Fibroblast of gingiva (primary cell): ENCODE measurements at places on chromosomes 5 and 9.

DNA sequence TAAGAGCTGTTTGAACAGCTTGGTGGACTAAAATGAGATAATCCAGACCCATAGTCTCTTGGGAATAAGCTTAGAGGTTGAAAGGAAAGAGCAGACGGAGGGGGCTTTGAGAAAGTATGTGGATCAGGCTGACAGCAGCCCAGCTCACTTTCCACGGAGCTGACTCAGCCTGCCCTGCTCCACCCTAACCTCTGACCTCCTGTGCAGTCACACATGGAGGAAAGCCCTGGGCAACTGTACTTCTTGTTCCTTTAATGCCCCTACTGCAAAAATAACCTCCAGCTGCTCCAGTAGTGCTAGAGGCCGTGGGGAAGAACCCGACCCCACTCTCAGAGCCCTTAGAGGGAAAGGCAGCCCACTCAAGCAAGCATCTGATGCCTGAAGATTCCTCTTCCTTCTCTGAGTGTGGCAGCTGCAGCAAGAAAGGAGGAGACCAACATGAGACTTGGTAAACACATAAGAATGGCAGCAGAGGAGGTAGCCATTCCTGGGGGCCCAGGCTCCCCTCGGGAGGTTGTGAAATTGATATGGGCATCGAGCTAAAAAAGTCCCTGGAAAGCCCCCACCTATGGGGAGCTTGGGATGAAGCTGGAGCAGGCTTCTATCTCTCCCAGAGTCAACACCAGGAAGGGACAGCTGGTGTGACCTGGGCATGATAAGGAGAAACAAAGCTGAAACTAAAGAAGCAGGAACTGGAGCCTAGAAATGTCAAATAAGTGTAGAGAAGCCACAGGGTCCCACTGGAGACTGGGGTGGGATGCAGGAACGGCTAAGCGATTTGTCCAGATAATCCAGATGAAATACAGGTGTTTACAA is 204.3 kb downstream of the PIK3R1 start:
- DNase-seq: peak; percentile 58

DNA sequence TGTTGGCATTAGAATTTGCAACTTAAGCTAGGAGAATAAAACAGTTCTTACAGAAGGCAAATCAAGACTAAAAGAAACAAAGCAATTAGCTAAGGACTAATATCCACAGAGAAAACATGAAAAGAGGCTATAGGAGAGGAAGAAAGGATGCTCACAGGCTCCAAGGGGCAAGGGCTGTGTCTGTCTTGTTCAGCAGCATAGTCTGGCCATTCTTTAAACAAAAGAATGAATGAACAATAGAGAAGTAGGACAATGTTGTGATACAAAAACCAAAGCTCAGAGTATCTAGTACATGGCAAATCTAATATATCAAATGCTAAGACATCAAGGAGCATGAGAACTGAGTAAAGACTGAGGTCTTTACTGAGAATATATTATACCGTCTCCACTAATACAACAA is 39.5 kb downstream of the PLPP1 start:
- no peak for DNase-seq

- DNase-seq: peak; percentile 63
Measured at GRCh38 chr5:134574521-134574920, 49.1 kb downstream of the JADE2 start.

DNA sequence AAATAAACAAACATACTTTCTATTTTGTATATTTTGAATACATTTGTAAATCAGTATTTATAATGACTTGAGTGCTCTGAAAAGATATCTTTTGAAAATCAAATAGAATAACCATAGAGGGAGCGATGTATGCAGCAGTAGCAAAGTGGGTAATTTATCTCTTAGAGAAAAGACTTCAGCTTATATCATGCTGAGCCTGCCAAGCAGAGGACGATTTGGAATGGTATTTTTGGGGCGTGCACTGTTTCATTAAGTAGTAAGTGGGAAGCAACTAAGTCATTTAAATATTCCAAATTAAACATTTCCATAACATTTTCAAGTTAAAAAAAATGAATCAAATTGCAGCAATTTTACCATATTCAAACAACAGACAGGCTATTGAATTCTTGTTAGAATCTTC is 147.6 kb downstream of the CDH10 start:
- DNase-seq: no peak

DNA sequence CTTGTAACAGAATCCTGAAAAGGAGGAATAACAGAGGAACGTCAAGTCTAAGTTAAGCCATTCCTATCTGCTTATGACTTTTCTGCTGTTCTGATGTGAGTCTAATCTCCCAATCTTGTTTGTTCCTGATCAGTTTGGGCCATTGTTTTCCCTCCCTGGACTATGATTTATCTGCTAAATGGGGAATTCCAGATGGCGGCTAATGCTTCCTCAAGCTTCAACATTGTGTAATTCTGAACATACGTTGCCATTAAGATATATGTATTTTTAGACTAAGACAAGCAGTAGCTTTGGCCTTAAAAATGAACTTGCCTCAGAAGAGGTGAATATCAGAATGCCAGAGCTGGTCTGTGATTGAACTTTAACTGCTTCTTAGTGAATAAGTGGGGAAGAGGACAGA is 142.7 kb downstream of the PRKACG start:
- no peak for DNase-seq

DNA sequence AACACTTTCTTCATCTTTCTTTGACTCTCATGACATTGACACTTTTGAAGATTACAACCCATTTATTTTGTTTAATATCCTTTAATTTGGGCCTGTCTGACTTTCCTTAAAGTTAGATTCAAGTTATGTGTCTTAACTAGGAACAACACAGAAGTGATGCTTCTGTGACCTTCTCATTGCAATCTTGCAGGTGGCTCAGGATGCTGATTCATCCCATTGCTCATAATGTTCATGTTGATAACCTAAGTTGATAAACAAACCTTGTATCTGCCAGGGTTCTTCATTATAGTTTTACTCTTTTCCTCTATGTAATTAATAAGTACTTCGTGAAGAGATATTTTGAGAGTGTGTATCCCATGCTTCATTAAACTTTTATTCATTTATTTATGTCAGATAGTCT is 107.2 kb upstream of the SHB start:
- no peak for DNase-seq

GRCh38 chr5:134997015-134997414 is 29.3 kb downstream of the CATSPER3 start:
- DNase-seq: no peak

DNA sequence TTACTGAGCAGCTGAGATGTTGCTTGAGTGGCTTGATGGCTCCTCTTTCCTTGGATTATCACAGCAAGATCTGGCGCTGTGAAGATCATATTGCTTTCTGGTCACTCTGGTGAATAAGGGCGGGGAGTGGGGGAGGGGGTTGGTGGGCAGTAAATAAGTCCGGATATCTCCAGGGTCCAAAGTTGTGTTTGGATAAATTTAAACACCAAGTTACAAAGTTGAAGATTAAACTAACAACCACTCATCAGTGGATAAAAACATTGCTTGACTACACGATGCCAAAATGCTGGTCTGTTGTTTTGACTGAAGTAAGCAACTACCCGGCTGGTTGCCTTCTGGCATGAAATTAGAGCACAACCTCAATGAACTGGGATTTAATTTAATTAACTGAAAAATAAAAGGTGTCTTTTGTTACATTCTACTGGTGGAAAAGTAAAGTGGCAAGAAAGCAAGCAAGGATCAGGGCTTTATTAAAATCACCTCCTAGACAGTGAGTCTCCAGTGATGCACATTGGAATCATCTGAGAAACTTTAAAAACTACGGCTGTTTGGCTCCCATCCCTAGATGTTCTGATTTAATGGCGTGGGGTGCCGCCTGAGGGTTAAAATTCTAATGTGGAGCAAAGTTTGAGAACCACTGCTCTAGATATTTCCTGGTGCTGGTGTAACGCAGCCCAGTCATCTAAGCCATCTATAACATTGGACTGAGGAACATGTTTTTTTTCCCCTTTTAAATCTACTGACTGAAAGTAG is 86.7 kb upstream of the AGXT2 start:
- DNase-seq: no peak

- no peak for DNase-seq
Measured at GRCh38 chr9:82367016-82367415, 378.4 kb downstream of the SPATA31D1 start.

DNA sequence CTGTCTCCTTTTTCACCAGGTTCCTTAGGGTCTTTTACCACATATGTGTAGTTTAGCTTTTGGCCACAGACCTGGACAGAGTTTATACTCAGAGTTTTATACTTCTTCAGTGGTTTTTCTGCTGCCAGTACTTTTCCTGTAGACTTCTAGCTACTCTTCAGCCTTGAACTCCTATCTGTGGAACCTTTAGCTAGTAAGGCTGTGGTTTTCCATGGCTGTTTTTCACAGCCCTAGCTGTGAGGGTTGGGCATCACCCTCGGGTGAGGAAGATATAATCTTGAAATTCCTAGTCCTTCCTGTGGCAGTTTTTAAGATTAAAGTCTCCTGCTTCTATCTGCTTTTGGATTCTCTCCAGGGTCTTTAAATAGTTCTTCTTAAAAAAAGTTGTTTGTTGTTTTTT is 109.1 kb downstream of the FGF1 start:
- no peak for DNase-seq

GRCh38 chr5:68087866-68088265 is 127.7 kb upstream of the PIK3R1 start:
- peak; percentile 75 for DNase-seq

DNA sequence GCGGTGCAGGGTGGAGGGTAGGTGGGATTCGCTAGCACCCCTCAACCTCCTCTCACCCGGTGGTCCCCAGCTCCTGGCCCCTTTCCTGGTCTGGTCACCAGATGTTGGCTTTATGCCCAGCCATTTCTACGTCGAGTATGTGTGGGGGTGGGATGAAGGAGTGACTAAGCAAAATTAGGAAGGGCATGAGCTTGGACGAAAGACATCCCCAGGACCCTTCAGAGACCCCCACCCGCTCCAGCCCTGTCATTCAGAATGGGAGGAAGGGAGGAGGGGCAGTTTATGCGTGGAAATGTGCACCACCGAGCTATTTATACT is 742 bp downstream of the BHMT2 start:
- DNase-seq: peak; percentile 36

DNA sequence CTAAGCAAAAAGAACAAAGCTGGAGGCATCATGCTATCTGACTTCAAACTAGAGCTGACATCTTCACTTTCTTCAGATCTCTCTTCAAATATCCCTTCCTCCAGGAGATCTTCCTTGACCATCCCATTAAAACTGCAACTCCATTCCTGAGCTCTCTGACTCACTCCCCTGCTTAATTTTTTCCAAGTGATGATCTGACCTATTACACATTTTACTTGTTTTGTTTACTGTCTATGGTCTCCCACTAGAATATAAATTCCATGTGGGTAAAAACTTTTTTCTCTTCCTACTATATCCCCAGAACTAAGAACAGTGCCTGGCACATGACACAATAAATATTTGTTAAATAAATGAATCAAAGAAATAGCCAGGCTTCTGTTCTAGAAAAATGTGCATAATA is 87.5 kb downstream of the SLIT3 start:
- DNase-seq: peak; percentile 45
